GOT3 (cell line): ENCODE measurements at places on chromosomes 2 and 18.

DNA sequence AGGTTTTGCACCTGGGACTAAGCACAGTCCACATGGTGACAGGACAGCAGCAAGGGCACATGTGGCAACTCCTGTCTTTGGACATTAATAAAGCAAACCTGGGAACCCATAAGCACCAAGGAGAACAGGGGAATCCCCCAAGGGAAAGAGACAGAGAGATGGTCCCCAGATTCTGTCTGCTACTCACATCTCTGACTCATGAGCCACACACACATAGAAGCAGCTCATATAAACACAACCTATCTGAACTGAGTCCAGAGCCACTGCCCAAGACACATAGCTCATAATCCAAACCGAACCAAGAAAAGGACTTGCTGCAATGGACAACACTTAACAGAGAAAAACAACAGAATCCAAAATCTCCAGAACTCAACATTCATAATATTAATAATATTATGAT lies 82.5 kb downstream of the OSBPL1A start:
- no peak for DNase-seq

DNA sequence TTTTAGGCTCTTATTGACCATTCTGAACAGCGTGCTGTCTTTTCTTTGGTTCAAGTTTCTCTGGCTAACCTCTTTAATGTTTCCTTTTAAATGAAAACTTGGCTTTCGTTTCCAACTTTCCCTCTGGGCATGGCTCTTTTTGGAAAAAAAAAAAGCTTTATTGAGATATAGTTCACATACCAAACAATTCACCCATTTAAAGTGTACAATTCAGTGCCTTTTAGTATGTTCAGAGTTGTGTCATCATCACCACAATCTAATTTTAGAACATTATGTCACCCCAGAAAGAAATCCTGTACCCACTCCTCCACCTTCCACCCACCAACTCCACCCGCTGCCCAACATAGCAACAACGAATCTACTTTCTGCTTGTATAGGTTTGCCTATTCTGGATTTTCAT lies 322.4 kb downstream of the ADCYAP1 start:
- no peak for DNase-seq

- DNase-seq = no peak
Observed at GRCh38 chr2:226760412-226761194, 39.0 kb downstream of the IRS1 start.

DNA sequence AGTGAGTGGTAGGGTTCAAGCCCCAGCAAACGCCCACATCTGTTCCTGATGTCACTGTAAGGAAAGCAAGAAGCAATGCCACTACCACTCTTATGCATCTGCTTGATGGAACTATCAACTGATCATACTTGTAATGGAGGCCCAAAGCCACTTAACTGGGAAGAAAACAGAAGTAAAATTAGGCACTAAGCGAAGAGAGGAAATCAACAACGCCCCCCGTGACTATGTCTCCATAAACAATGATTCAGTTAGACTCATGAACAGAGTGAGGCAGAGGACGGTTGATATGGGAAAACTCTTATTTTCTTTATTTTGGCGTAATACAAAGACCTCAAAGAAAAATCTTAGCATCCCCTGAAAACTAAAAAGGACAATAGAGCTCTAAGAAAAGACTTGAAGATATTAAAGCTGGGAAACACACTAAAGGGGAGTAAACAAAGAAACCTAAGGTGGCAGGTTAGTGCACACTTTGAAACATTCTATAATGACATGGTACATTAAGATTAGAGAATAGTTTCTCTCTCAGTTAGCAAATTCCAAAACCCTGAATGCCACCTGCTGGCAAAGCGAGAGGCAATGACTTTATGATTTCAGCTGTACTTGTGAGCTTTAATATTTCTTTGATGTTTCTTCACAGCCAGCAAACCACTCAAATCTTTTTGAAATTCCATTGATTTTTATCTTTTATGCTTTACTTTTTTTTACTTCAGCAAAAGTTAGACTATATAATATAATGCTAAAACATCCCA lies 86.5 kb downstream of the LRP2 start:
- DNase-seq = no peak

- DNase-seq = no peak
Observed at GRCh38 chr2:133223226-133223625, 345.0 kb downstream of the NCKAP5 start.

DNA sequence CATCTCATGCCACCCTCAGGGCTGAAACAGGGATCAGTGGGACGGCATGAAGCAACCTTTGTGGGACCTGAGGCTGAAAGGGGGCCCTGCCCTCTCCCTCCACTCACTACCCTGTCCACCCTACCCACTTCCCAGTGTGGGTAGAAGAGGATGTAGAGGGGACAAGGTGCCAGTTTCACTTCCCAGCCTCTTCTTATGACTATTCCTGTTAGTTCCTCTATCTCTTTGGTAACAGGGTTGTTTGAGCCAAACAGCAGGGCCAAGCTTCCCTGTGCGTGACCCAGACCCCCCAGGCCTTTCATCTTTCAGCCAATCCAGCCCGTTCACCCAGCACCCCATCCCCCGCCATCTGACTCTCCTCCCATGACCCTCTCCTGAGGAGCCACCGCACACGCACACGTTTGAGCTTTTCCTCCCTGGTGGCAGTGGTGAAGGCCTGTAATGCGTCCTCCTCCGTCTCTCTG lies 82.3 kb downstream of the STPG4 start:
- no peak for DNase-seq

DNA sequence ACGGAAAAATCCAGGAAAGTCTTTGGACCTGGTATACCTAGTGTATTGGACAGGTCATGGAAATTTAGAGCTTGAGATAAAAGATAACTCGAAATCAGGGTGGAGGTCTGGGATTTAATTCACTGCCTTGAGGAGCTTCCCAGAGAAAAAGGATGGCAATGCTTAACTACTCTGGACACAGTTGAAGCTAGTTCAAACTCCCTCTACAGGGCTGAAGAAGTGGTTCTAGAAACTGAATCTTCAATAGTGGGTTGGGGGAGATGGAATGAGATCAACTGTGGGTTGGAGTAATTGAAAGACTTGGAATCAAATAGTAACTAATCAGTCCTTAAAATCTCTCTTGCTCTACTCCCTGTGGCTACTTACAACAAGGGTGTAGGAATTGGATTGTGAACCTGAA lies 600.1 kb downstream of the IRS1 start:
- no peak for DNase-seq

DNA sequence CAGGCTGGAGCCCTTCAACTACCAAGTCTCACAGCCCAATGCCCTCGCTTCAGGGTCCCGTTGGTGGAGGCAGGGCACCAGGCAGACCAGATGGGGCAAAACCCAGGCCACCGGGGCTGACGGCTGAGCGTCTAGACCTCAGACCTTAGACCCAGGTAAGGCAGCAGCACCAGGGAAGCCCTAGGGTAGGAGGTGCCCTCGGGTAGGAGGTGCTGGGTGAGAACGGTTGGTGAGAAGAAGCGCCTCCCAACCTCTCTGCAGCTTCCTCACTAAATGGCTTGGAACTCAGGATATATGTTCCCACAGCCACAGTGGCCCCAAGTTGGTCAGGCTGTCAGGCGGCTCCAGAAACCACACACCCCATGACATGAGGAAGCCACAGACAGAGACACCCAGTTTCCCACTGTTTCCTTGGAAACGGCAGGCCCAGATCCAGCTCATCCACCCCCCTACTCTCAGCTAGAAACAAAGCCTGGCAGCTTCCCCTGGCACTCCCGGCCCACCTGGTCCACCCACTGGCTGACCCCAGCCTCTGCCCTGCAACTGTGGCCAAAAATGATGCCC lies 13.1 kb upstream of the MLPH start:
- DNase-seq = no peak
